Fibroblast of skin of scalp (primary cell): ENCODE measurements at places on chromosomes 5 and 9.

GRCh38 chr9:27436234-27436633 is 87.9 kb upstream of the IFNK start:
- no peak for DNase-seq

DNA sequence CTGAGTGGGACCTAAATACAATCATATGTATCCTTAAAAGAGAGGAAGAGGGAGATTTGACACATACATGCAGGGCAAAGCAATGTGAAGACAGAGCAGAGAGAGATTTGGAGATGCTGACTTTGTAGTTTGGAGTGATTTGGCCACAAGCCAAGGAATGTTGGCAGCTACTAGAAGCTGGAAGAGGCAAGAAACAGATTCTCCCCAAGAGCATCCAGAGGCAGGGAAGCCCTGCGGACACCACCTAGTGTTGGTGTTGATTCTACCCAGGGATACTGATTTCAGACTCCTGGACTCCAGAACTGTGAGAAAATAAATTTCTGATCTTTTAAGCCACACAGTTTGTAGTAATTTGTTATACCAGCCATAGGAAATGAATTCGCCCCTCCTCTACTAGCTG is 64.9 kb upstream of the OSMR start:
- DNase-seq: peak; percentile 86

DNA sequence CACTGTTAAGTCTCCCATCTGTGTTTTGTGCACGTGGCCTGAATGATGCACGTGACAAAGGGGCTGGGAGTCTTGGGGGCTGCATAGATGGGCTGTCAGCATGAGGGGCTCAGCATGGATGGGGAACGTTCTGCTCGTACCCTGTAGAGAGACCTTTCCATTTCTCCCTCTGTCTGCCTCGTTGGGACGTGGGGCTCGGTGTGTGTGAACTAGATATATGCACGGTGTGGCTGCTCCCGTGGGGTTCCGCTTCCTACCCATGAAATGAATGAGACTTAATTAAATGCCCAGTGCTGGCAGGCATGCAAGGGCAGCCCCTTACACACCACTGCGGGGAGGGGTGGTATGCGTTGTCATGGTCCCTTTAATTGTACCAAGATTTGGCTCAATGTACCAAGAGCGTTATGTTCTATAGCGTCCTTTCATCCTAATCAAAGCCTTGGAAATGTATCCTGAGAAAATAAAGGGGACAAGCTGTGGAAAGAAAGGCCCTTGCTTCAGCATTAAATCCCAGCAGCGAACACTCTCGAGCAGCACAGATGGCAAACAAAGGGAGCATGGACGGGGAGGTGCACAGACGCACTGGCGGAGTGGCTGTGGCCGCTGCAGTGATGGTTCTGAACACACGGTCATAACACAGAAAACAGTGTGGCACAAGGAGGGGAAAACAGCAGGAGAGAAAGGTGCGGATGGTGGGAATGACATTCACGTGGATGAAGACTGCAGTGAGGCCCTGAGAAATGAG is 66.8 kb downstream of the RASGEF1C start:
- DNase-seq: no peak

GRCh38 chr5:90477621-90478215 is 3.1 kb downstream of the POLR3G start:
- no peak for DNase-seq

- DNase-seq: no peak
Measured at GRCh38 chr5:171379961-171380360, 7.7 kb upstream of the NPM1 start.

DNA sequence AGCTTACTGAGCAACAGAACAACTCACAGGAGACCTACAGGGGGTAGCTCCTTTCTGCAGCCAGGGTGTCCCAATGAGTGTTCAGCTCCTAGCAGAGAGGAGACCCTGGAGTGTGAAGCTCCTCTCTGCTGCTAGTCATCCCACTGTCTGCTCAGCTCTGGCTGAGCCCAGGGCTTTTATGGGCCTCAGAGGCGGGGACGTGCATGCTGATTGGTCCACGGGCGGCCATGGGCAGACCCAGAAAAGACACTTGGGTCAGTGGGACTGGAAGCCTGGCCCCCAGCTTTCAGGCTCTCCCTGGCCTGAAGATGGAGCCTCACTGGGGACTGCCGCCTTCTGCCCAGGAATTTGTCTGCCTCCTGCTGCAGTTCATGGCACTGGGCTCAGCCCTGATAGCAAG is 40.6 kb downstream of the TSPAN17 start:
- no peak for DNase-seq

- DNase-seq: no peak
Measured at GRCh38 chr9:91415290-91415689, 8.3 kb downstream of the NFIL3 start.

DNA sequence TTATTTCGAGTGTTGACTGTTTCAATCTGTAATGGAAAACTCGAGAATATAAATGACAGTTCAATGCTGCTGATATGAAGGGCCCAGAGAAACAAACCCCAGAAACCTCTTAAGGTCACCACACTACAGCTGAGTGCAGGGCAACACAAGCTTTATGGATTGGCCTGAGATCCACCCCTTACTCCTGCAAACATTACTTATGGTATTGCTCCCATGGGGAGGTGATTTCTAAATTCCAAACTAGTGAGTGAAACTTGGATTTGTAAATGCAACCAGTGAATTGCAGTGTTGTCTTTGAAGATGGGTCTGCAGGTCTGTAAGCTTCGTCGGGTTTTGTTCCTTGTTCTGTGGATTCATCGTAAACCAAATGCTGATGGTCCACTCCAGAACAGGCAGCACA is 85.4 kb downstream of the NTRK2 start:
- peak; percentile 85 for DNase-seq

DNA sequence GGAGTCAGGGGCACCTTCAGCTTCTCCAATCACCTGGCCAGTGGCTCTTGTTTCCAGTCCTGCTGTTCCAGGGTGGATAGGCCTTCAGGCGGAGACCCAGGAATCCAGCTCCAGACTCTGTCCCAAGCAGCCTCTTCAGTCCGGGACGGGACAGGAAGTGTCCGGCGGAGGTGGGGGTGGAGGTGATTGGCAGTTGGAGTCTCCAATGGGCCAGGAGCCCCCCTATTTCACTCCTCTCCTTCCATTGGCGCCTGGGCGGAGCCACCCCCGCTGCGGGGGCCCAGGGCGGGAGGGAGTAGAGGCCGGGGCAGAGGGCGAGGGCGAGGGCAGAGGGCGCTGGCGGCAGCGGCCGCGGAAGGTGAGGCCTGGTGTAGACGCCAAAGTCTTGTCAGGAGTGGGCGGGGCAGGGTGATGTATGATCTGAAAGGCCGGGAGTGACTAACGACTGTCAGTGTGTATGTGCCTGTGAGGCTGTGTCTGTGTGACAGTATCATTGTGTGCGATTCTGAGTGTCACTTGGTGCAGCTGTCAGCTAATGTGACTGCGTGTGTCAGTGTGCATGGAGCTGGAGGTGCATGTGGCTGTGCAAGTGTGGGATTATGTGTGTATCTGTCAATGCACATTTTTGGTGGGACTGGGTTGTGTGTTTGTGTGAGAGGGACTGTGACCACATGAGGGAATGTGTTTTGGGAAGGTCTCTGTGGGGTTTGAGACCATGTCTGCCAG is at the start of gene IL11RA:
Gene IL11RA, plus strand, starts transcription at position 310 of the 726 bp plus-strand sequence. CDS start 3,033 bp downstream, outside the sequence.
- DNase-seq: peak; percentile 91

DNA sequence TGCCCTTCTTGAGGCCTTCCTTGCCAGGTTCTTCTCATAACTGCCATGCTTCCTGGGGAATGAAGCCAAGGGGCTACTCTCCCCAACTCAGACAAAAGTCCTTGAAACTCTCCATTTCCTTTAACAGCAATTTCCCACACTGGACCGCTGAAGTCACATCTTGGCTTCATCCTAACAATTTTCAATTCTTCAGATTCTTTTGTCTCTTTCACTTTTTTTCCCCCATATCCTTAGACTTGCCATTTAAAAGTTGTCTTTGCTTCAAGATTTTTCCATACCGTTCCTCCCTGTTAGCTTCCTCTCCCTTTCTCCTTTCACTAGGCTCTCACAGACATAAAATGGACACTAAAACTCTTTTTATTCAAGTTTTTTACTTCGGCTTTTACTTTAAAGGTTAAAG is 93.1 kb upstream of the ITGA1 start:
- no peak for DNase-seq

- DNase-seq: no peak
Measured at GRCh38 chr5:136518174-136518573, 152.8 kb upstream of the TRPC7 start.
